ENCODE measurements at places on chromosomes 2 and 18. TPM values are rescaled to one million over a fixed set of nuclear protein-coding genes. Genes with fewer than 3 reads are reported as not detected.

RMND5A gene
- total RNA-seq: 42.2 TPM

GRCh38 chr2:215636816-215637215 lies 200.9 kb upstream of the FN1 start:
- no peak for DNase-seq

DNA sequence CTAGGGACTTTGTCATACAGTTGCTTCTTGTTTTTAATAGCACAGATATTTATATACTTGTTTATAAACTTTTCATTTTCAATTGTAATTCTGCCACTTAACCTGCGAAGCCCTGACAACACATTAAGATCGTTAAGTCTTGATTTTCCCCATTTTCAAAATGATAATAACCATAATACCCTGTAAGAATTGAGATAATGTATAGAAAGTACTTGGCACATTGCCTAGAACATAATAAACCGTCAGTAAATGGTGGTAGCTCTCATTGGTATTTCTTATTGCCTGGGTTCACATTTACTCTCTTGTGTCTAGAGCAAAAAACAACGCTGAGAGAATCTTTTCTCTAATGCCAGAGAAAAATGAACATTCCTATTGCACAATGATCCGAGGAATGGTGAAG lies 18.6 kb downstream of the PTCD3 start:
- no peak for DNase-seq

DNA sequence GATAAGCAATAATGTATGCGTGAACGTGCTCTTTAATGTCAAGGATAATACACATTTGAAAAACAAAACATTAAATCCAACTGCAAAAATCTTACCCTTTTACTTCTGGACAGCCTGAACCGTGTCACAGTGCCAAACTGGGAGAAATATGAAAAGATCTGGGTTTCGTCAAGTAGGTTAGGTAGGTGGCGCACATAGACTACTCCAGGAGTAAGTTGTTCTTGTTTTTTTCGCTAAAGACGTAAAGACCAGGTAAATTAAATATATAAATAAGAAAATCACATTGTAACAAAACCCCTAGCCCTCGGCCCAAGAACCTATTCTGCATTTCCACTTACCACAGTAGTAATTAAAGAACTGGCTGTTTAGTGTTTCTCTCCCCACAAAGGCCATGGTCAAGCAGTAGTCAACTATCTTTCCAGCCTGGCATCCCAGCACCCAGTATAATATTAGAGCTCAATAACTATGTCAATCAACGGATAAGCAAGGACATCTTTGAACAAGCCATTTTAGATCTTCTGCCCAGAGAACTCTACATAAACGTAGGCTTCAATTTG lies 1.1 kb downstream of the NIFK start:
- DNase-seq: no peak

RGPD8 gene
- total RNA-seq: 4.3 TPM

GRCh38 chr2:182650704-182651103 lies 65.4 kb upstream of the DNAJC10 start:
- DNase-seq: peak; percentile 62

RSAD2 gene
- total RNA-seq: 2.8 TPM

ALPG gene
- total RNA-seq: 0.12 TPM

- no peak for DNase-seq
These were observed 641.7 kb downstream of the NR4A2 start for GRCh38 chr2:155690785-155691184.

ARHGAP28 gene
- 20.4 TPM for total RNA-seq

ATP5F1A gene
- 463 TPM for total RNA-seq

MOGAT1 gene
- not detected for total RNA-seq

UGT1A6 gene
- total RNA-seq: 0.05 TPM

CKAP2L gene
- 18.0 TPM for total RNA-seq

DNA sequence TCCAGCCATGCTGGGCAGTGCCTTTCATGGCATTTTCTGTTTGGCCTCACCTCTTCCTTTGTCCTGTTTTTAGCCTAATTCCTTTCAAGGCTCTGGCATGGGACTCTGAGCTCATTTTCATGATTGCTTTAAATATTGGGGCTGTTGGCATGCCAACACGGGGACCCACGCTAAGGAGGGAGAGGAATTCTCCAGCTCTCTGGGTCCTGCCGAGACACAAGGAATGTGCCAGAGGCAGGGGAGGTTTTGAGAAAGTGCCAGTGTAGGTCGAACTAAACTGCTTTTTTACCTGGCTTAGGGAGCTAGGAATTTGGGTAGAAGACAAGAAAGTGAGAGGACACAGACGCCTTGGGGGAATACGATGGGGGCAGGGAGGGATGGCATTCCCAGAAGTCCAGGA lies 42.3 kb downstream of the RPL37A start:
- DNase-seq: no peak

DNA sequence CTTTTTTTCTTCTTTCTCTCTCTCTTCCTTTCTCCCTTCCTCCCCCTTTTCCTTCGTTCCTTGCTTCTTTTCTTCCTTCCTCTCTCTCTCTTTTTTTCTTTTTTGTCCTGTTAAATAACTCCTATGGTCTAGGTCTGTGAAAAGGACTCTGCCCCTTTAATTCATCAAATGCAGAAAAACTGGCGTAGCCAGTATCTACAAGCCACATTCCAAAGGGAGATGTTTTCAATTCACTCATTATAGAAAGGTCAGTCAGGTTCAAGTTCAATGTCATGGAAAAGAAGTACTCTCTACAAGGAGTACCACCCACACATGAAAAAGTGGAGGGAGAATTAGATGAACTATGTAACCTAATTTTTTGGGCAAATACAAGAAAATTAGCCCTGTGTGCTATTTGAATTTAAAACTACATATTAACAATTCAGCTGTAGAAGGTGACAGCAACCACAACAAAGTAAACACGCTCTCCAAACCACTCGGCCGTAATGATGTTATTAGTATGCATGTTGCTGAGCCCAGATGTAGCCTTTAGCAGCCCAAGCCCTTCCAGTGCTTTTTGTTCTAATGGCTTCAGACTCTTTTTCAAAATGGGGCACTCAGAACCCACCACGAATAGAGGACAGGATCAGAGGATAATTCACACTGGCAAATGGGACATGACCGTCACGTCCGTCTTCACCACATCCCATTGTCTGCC lies 735.4 kb upstream of the FANCL start:
- DNase-seq: no peak

DNA sequence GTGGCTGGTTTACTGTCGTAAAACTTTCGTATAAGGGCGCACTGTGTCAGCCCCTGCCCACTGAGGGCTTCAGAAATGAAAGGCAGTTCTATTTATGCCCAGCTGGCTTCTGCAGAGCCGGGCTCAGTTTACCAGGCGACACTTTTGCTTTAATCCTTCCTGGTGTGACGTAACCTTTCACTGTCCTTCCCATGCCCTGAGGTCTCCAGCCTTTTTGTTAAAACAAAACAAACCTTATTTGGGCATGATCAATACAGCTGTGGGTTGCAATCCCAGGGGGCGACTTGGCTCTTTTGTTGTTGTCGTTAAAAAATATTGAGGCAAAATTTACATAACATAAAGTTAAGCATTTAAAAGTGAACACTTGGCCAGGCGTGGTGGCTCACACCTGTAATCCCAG lies 85.3 kb downstream of the AGAP1 start:
- no peak for DNase-seq

- DNase-seq: no peak
These were observed 188.1 kb downstream of the ARL4C start for GRCh38 chr2:234308813-234309195.

GRCh38 chr2:201644001-201644400 lies 698 bp upstream of the TMEM237 start:
- peak; percentile 59 for DNase-seq

- peak; percentile 94 for DNase-seq
These were observed 17.5 kb upstream of the TMEM163 start for GRCh38 chr2:134736167-134736880.

DNA sequence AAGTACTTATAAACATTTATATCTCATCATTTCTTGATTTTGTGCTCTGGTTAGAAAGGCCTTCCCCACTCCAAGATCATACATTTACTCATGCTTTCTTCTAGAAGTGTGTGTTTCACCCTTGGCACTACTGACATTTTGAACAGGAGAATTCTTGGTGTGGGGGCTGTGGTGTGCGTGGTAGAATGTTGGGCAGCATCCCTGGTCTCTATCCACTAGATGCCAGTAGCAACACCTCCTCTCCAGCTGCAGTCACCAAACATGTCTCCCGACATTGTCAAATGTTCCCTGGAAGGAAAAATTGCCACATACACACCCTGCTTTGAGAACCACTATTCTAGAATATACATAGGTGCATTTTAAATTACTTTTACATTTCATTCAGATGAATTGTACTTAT lies 8.7 kb upstream of the TGIF1 start:
- DNase-seq: peak; percentile 35

NFU1 gene
- 92.9 TPM for total RNA-seq

DNA sequence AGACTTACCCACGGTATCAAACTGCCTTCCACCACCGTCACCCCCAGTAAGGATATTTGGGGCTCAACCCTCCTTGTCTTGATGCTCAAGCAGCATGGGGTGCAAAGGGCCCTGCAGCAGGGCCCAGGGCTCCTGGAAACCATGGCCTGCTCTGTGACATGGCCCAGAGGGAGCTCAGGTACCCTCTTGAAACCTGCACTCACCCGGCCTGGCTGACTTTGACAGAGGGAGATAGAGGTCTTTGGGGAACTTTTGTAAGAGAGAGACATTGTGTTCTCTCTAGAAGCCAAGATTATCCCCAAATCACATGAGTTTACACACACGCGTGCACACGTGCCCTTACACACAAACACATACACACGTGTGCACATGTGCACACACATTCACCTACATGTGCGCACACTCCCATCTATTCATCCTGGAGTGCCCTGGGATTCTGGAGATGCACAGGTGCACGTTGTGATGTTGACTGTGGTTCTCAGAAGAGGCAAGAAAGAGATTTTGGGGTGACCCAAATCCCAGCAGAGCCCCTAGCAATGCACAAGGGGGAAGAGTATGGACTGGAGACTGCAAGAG lies 19.6 kb upstream of the KCNK3 start:
- no peak for DNase-seq

DNA sequence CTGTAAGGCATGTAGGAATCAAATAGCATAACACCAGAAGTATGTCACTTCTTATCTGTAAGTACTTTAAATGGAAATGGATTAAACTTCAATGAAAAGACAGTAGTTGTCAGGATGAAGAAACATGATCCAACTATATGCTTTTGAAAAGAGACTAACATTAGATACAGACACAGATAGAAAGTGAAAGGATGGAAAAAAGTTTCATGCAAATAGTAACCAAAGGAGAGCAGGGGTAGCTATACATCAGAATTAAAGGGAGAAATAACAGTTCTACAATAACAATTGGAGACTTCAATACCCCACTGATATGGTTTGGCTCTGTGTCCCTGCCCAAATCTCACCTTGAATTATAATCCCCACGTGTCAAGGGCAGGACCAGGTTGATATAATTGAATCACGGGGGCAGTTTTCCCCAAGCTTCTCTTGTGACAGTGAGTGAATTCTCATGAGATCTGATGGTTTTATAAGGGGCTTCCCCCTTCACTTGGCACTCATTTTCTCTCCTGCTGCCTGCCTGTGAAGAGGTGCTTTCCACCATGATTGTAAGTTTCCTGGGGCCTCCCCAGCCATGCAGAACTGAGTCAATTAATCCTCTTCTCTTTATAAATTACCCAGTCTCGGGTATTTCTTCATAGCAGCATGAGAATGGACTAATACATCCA lies 205.4 kb upstream of the CDH2 start:
- no peak for DNase-seq

GAL3ST2 gene
- not detected for total RNA-seq

Data from A172 (cell line).